Lower lobe of right lung (tissue), 2 donors: ENCODE measurements at places on chromosomes 12 and 14.
A peak's percentile ranks its signal among the peaks of the same experiment; 100 is the strongest.

GRCh38 chr12:14424545-14424944 is 59.1 kb downstream of the ATF7IP start:
- no peak for DNase-seq

DNA sequence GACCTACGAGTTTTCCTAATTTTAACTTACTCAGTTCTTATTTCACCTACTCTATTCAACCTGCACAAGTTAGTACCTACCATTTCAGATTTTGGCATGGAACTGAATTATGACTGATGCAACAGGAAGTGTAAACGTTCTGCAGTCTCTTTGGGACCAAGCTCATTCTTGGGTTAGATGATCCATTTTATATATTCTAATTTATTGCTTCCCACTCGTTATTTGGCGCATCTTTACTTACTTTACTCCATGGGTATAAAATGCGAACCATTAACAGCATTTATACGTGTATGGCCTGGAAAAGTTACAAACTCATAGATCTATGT is 1.0 kb upstream of the EML1 start:
- DNase-seq = no peak

GRCh38 chr12:89098441-89099112 is 253.7 kb downstream of the DUSP6 start:
- no peak for DNase-seq

- DNase-seq = no peak
Measured at GRCh38 chr14:73091044-73091443, 32.7 kb downstream of the RBM25 start.

GRCh38 chr14:101043891-101044290 is 140.4 kb upstream of the RTL1 start:
- DNase-seq = no peak

- DNase-seq = no peak
Measured at GRCh38 chr12:107600581-107601144, 84.9 kb upstream of the PWP1 start.

DNA sequence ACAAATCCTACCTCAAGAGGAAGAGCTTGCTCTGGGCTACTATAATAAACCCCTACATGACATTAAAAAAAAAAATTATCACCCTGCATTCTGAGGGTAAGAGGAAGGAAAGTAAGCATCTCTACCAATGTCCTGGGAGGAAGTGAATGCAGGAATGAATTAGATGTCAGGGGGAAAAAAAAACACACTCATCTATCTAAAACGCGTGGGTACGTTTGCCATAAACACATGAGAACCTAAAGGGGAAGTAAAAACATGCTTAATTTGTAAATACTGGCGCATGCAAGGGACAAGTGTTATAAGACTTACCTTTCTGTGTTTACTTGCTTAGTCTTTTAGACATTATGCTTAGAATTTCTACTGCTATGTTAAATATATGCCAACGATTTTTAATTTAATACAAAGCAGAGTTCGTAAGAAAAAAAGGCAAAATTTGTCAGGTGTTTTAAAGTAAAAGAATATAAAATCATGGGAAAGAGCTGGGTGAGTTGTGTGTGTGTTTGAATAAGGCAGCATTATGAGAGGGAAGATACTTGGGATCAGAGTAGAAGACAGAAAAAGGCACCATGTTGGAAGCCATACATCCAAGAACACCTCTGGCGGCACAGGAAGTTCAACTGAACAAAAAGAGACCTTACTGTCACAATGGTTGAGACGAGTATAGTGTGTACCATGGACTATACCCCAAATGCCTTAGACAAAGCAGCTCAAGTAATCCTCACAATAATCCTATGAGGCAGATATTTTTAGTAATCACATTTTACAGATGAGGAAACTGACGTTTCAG is 1.5 kb downstream of the TMED8 start:
- no peak for DNase-seq

DNA sequence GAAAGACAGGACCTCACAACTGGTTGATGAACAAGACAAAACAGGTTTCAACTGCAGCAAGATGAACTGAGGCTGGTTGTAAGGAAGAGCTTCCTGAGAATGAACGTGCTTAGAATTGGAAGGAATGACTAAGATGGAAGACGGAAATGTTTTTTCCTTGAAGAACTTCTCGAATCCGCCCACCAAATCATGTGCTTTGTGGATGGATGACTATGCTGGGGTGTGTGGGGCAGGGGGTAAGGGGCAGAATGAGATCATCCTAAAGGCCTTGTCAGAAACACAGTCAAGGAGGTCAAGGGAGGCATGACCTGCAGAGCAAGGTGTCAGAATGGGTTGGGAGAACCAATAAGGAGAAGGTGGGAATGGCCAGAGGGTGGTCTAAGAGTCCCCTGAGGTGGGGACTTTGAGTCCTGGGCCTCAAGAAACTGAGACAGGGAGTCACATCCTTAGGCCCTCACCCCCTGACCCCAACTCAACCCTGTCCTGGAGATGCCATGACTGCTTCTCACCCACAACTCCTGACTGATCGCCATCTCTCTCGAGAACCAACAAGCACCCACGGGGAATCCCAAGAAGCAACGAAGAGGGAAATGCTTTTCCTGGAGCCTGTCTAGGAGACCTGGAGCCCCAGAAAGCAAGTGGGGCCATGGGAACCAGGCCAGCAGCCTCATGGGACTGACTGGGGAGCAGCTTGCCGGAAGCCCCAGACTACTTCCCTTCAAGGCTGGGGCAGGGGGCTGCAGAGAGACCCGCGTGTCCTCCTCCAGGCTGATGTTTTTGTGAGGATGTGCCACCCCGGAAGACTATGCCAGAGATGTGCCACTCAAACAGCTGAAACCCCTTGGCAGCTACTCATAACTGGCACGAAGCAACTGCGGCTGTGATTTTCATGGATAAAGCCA is 84.0 kb downstream of the ACTN1 start:
- DNase-seq = no peak

GRCh38 chr12:39613525-39613924 is 6.1 kb downstream of the ABCD2 start:
- no peak for DNase-seq

DNA sequence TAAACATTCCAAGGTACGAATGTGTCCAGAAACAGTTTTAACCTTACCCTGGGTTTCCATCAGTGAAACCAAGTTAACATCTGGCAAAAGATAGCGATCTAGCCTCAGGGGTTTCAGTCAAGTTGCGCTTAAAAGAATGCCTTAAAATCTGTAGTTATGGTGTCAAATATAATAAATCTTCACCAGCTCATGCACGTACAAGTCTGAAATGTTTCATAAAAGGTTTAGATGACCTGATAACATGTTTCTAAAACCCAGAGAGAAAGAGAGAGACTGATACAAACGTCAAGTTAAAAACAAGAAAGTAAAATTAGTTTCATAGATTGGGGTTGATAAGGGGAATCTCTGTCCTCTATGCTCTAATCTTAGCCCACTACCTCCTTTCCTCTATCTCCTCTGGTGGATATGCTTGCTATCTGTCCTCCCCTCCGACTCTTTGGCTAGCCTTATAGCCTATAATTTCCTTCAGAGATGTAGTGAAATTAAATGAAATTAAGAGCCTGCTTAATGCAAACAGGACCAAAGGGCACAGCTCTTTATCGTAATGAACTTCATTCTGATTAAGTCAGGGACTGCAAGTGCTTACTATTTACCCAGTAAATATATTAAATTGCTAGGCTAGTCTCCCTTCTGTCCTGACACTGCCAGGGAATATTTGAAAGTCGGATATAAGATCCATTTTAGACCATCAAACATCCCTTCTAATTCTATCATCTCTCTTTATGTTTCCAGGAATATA is 18.4 kb upstream of the FOS start:
- no peak for DNase-seq

DNA sequence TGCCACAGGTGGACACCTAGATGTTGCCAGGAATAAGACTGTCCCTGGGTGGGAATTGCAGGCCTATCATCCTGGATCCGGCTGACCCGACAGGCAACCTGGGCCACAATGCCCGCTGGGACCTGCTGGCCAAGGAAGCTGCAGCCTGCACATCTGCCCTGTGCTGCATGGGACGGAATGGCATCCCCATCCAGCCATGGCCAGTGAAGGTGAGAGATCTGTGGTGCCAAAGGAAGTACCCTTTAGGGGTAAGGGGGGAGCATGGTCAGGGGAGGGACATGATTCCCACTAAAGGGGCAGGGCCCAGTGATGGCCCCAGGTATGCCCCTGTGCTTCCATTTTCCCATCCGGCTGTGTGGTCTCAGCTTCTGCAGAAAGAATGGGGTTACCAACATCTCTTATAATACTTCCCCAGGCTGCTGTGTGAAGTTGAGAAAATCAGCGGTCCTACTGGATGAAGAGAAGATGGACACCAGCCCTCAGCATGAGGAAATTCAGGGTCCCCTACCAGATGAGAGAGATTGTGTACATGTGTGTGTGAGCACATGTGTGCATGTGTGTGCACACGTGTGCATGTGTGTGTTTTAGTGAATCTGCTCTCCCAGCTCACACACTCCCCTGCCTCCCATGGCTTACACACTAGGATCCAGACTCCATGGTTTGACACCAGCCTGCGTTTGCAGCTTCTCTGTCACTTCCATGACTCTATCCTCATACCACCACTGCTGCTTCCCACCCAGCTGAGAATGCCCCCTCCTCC is 8.6 kb upstream of the OAS2 start:
- DNase-seq = no peak

DNA sequence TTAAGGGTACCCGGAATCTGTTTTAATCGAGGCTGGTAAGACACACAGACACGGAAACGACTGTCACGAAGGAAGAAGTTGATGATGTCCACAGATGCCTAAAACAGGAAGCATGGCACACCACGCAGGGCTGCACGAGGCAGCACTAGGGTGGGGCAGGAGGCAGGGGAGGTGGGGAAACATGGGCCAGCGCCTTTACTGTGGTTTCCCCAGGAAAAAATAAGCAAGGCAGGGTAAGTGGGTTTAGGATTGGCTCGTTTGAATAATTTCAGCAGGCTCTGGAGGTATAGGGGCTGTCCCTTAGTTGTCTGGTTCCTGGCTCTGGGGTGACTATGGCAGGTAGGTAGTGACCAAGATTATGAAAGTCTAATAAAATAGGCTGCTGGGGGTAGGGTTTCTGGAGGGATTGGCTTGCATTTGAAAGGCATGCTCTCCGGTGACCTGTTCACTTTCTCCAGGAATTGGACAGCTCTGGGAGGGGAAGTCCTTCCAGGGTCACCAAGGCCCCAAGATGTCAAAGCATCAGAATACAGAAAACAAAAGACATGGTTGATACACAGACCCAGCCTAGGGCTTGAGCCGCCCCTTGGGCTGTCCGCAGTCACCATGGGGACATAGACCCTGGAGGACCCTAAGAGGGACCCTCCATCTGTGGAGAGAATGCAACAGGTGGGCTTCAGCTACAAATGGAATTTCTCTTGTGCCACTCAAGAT is 35.3 kb downstream of the MAP1LC3B2 start:
- DNase-seq = peak; percentile 83

DNA sequence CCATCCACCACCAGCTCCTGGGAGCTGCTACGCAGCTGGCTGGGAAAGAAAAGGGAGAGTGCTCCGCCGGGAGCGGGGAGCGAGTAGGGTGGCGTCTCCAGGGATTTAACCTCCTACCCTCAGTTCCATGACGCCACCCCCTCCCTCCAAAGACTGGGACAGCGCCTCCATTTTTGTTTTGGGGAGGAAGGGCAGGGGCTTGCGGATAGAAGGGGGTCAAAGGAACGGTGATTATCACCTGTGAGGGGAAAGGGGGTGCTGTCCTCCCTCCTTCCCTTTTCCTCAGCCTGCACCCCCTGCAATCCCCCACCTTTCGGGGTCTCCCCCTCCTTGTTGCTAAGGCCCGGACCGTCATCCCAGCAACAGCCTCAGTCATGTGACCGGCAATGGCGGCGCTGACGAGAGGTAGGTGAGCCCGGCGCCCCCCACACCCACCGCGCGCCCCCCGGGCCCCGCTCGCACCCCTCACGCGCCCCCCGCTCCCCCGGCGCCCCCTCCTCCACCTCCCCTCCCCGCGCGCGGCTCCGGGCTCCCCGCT is at the start of gene DTX3:
TSS of gene DTX3 (plus strand) at position 371 of the 538 bp plus-strand sequence. CDS start 1,694 bp downstream, outside the sequence.
- no peak for DNase-seq

DNA sequence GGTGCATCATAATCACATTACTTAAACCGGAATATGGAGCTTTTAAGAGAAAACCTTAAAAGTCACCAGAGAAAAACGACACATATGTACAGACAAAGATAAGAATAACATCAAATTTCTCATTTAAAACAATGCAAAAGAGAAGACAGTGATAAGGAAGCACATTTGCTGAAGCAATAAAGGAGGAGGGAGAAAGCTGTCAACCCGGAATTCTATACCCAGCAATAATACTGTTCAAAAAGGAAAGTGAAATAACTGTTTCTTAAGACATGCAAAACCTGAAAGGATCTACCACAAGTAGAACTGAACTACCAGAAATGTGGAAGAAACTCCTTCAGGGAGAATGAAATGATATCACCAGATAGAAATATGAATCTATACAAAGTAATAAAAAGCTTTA is 15.4 kb downstream of the SLC6A13 start:
- no peak for DNase-seq

GRCh38 chr12:62705846-62706245 is 229.1 kb downstream of the PPM1H start:
- DNase-seq = no peak

DNA sequence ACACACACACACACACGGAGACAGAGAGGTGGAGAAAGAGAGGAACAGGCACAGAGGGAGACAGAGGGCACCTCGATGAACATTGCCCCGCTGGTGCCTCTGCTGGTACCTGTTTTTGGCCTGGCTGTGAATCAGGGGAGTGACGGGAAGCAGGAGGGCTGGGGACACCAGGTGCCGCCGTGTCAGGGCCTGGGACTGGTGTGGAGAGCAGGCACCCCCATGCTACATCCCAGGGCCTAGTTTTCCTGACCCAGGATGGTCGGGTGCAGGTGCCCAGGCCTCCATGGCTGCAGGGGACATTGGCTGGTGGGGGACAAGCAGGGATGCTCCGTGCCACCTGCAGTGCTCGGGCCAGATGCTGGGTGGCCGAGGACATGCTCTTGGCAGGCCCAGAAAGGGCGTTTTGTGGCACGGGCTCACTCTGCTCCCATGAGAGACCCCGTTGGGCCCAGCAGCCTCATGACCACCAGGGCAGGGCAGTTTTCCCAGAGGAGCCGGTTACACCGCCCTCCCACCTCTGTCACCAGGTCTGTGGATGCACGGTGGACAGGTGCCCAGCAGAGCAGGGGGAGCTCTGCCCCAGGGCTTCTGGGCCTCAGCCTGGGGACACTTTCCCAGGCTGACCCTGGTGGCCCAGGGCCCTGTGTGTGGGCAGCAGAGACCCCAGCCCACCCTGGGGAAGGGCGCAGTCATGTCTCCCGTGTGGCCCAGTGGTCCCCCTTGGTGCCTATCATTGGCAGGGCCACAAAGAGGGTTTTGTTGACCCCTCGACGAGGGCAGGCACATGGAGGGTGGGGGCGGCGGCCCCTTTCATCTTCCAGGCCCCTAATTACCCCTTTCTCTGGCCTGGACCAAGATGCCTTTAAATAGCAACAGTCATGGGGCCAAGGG is 207.5 kb upstream of the RTL1 start:
- DNase-seq = no peak
